ENCODE measurements at places on chromosomes 3 and 15. TPM values are rescaled to one million over a fixed set of nuclear protein-coding genes. Genes with fewer than 3 reads are reported as not detected.

The NGLY1 gene
- 93.9 TPM for total RNA-seq

The HRG gene
- total RNA-seq = not detected

The NEK4 gene
- total RNA-seq = 17.6 TPM

The COPG1 gene
- total RNA-seq = 85.4 TPM

The GOLGA6D gene
- not detected for total RNA-seq

The C2CD4A gene
- not detected for total RNA-seq

The IDH2 gene
- total RNA-seq = 76.7 TPM

The FBXW12 gene
- total RNA-seq = not detected

The DYNLT2B gene
- total RNA-seq = 8.6 TPM

GRCh38 chr15:62209821-62210220 lies 44.7 kb upstream of the C2CD4B start:
- H3K27me3 ChIP-seq = no peaks in the 10 kb centered on the region
- no peaks in the 10 kb centered on the region for H3K4me1 ChIP-seq
- DNase-seq = no peak
- no peak overlapping the region for H3K4me3 ChIP-seq
- H3K36me3 ChIP-seq = no peaks in the 10 kb centered on the region
- no peak overlapping the region for H3K27ac ChIP-seq

DNA sequence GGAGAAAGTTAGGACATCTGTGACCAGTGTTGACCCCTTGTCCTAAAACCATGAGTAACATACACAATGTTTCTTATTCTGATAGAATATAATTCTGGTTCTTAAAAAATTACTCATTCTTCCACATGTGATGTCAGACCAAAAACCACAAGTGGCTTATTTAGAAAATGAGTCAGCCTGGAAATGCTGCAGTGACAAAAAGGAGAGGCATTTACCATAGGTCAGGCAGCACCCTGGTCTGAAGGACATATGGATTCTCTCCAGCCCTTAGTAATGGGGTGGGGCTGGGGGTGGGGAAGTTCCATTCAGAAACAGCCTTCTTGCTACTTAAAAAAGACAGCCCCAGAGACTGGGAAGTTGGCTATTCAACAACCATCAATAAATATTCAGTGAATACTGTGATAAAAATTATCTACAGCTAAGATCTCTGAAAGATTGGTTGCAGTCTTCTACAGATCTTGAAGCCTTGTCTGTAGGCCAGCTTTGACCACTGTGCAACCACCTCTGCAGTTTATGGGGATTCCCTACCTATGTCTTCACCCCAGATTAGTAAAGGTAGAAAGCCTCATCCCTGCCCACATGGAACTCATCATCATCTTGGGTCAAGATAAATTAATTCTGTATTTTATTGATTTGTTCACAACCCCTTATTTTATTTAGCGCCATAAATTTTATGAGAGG lies 34.9 kb upstream of the TIMP4 start:
- H3K27ac ChIP-seq = peak overlapping the region; percentile 44
- peak; percentile 49 for DNase-seq
- no peak overlapping the region for H3K4me3 ChIP-seq
- no peaks in the 10 kb centered on the region for H3K36me3 ChIP-seq
- peaks cover 42% of the 10 kb centered on the region for H3K4me1 ChIP-seq
- peaks cover 18% of the 10 kb centered on the region for H3K27me3 ChIP-seq

DNA sequence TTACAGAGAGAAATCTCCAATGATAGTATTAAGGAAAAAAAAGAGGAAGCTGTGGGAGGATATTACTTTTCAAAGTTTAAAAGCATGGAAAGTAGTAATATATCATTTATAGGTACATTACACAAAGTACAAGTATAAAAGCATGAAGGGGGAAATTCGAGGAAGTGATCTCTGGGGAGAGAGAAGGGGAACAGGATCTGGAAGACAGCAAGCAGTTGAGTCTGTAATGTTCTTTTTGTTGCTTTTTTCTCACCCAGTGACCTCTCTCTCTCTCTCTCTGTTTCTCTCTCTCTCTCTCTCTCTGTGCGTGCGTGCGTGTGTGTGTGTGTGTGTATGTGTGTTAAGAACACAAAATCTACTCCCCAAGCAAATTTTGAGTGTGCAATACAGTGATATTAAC lies 10.2 kb downstream of the C3orf20 start:
- no peaks in the 10 kb centered on the region for H3K36me3 ChIP-seq
- DNase-seq = no peak
- peaks cover 28% of the 10 kb centered on the region for H3K27me3 ChIP-seq
- H3K4me1 ChIP-seq = no peaks in the 10 kb centered on the region

GRCh38 chr3:111081008-111081545 lies 9.5 kb downstream of the NECTIN3 start:
- no peaks in the 10 kb centered on the region for H3K4me1 ChIP-seq
- H3K36me3 ChIP-seq = no peaks in the 10 kb centered on the region
- H3K27me3 ChIP-seq = no peaks in the 10 kb centered on the region
- no peak for DNase-seq
- no peak overlapping the region for H3K4me3 ChIP-seq

DNA sequence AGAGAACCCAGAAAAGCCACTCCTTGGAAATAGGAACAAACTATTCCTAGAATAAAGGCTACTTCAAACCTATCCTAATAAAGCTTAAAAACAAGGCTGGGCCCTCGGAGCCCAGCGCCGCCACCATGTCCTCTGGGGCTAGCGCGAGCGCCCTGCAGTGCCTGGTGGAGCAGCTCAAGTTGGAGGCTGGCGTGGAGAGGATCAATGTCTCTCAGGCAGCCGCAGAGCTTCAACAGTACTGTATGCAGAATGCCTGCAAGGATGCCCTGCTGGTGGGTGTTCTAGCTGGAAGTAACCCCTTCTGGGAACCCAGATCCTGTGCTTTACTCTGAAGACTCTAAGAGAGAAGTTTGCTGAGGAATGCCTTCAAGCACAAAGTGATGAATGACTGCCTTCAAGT lies 63.2 kb downstream of the ADAM10 start:
- H3K27ac ChIP-seq = no peak overlapping the region
- no peak for DNase-seq
- no peak overlapping the region for H3K4me3 ChIP-seq
- peaks cover 3% of the 10 kb centered on the region for H3K4me1 ChIP-seq
- H3K36me3 ChIP-seq = peaks cover 9% of the 10 kb centered on the region
- H3K27me3 ChIP-seq = no peaks in the 10 kb centered on the region

GRCh38 chr3:131218196-131218595 lies 163.4 kb upstream of the NUDT16 start:
- DNase-seq = no peak
- H3K36me3 ChIP-seq = no peaks in the 10 kb centered on the region
- no peak overlapping the region for H3K27ac ChIP-seq
- 0 out of 3 replicates have a peak, but pooled peaks cover 2% of the 10 kb centered on the region for H3K4me1 ChIP-seq
- no peak overlapping the region for H3K4me3 ChIP-seq
- H3K27me3 ChIP-seq = no peaks in the 10 kb centered on the region

- H3K36me3 ChIP-seq = peaks cover 47% of the 10 kb centered on the region
- H3K4me1 ChIP-seq = no peaks in the 10 kb centered on the region
- no peaks in the 10 kb centered on the region for H3K27me3 ChIP-seq
- no peak for DNase-seq
These were observed 75.3 kb upstream of the RPL35A start for GRCh38 chr3:197874653-197875052.

GRCh38 chr3:127172781-127173515 lies 20.0 kb upstream of the PRR23E start:
- no peaks in the 10 kb centered on the region for H3K36me3 ChIP-seq
- H3K4me1 ChIP-seq = no peaks in the 10 kb centered on the region
- H3K27me3 ChIP-seq = no peaks in the 10 kb centered on the region
- DNase-seq = no peak
- no peak overlapping the region for H3K4me3 ChIP-seq

DNA sequence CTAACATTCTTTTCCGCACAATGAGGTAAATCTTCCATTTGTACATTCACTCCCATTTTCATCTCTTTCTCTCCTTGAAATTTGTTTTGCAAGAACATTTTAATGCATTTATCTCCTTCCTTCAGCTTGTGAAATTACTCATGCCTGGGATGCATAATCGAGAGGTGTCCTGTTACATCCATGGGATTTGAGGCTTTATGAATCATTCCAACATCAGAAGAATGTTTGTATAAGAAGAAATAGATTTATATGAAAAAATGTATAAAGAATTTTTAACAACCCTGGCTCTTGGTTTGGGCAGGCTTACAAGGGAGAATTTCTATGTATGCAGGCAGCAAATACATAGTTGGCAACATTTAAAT lies 93.2 kb upstream of the MBNL1 start:
- H3K4me1 ChIP-seq = no peaks in the 10 kb centered on the region
- H3K27ac ChIP-seq = no peak overlapping the region
- no peaks in the 10 kb centered on the region for H3K27me3 ChIP-seq
- no peak overlapping the region for H3K4me3 ChIP-seq

- H3K36me3 ChIP-seq = no peaks in the 10 kb centered on the region
- H3K4me3 ChIP-seq = no peak overlapping the region
- H3K27me3 ChIP-seq = no peaks in the 10 kb centered on the region
- DNase-seq = peak; percentile 55
These were observed 99.9 kb downstream of the ADAMTS17 start for GRCh38 chr15:100241572-100242482.

- DNase-seq = no peak
- H3K4me1 ChIP-seq = no peaks in the 10 kb centered on the region
- H3K4me3 ChIP-seq = no peak overlapping the region
These were observed 24.6 kb downstream of the COMMD2 start for GRCh38 chr3:149727656-149728055.

DNA sequence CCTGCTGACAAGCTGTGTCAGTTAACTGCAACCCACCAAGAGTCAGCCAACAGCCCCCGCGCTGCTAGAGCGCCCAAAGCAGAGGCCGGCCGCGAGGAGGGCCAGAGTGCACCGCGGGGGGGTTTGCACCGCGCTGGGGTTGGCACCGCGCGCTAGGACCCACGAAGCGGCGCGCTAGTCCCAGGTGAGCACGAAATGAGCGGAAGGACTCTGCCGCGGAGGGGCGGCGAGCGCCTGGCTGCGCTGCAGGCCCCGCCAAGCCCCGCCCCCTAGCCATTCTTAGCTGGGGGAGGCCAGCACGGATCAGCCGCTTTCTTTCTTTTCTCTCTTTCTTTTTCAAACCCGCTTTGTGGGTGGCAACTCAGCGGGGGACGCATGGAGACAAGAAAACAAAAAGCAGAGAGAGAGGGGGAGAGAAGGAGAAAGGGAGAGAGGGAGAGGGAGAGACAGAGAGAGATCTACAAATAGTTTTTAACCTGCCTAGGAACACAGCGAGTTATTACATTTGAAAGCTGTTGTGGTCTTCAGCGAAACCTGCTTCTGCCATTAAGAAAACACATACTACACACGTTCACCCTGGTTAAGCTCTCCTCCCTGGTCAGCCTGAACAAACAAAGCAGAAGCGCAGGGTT lies 6.9 kb upstream of the FOXB1 start:
- no peaks in the 10 kb centered on the region for H3K36me3 ChIP-seq
- H3K4me3 ChIP-seq = no peak overlapping the region
- peaks cover 81% of the 10 kb centered on the region for H3K27me3 ChIP-seq
- DNase-seq = peak; percentile 47
- H3K4me1 ChIP-seq = peaks cover 6% of the 10 kb centered on the region

DNA sequence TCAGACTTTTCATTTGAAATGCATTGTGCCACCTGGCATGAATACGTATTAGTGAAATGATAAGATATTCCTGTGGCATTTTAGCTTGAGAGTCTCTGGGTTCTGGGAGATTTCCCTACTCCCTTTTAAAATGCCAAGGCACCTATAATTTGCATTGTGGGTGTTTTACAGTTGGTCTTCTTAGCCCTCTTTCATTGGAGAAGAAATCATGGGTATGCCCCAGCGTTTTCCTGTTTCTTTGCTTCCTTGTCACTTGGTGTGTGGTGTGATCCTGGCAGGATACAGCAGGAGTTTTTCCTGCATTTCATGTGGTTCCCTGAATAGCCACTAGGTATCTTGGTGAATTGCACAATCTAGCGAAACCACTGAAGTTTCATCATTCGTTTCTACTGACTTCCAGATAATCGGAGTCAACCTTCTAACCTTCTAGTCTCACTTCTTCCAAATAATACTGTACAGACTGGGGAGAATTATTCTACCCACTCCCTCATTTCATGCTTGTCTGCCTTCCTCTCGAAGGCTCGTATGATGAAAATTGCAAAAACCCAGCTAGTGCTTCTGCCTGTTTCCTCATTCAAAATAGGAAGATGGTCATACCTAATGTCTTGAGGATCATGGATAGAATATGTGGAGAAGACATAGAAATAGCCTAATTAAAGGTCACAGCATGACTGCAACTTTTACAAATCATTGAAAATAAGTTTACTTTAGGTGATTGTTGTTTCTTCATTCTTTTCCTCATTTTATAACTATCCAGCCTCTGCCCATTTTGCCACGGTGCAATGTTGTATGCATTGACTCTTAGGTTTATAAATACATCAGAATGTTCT lies 2.6 kb downstream of the BHLHE40 start:
- peaks cover 49% of the 10 kb centered on the region for H3K4me1 ChIP-seq
- peak; percentile 23 for DNase-seq
- H3K27me3 ChIP-seq = no peaks in the 10 kb centered on the region
- H3K36me3 ChIP-seq = peaks cover 52% of the 10 kb centered on the region
- peak overlapping the region; percentile 86 for H3K4me3 ChIP-seq
- H3K27ac ChIP-seq = peak overlapping the region; percentile 78

GRCh38 chr15:77066971-77067690 lies 3.8 kb downstream of the TSPAN3 start:
- no peaks in the 10 kb centered on the region for H3K27me3 ChIP-seq
- H3K4me3 ChIP-seq = no peak overlapping the region
- DNase-seq = no peak
- H3K27ac ChIP-seq = no peak overlapping the region
- H3K4me1 ChIP-seq = peaks cover 16% of the 10 kb centered on the region
- peaks cover 10% of the 10 kb centered on the region for H3K36me3 ChIP-seq

- no peaks in the 10 kb centered on the region for H3K36me3 ChIP-seq
- no peak overlapping the region for H3K27ac ChIP-seq
- peaks cover 20% of the 10 kb centered on the region for H3K27me3 ChIP-seq
- peaks cover 4% of the 10 kb centered on the region for H3K4me1 ChIP-seq
- no peak for DNase-seq
- no peak overlapping the region for H3K4me3 ChIP-seq
These were observed 11.6 kb upstream of the CLPX start for GRCh38 chr15:65196637-65197336.

DNA sequence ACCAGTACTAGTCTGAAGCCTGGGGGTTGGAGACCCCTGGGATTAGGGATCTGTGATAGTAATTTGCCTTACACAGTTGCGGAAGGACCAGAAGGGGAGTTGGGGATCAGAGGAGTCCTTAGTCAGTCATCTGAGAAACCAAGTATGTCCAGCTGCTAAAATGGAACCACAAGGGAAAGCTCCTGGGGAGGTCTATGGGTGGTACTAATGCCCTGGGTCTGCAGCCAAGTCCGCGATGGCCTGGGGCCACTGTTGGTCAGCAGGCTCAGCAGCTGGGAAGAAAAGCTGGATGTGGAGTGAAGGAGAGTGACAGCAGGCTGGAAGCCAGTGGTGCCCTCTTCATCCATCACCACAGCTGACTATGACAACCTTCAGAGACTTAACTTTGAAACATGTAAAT lies 2.2 kb upstream of the ANKDD1A start:
- DNase-seq = no peak
- peaks cover 18% of the 10 kb centered on the region for H3K4me1 ChIP-seq
- peaks cover 39% of the 10 kb centered on the region for H3K27me3 ChIP-seq
- H3K36me3 ChIP-seq = no peaks in the 10 kb centered on the region
